Esophagus squamous epithelium (tissue), 5 donors: ENCODE measurements at places on chromosomes 7 and 10. TPM values are rescaled to one million over a fixed set of nuclear protein-coding genes. Genes with fewer than 3 reads are reported as not detected.

MYL7 gene
- not detected for total RNA-seq

- no peak for DNase-seq
Measured at GRCh38 chr7:17696422-17696821, 243.9 kb downstream of the SNX13 start.

DNA sequence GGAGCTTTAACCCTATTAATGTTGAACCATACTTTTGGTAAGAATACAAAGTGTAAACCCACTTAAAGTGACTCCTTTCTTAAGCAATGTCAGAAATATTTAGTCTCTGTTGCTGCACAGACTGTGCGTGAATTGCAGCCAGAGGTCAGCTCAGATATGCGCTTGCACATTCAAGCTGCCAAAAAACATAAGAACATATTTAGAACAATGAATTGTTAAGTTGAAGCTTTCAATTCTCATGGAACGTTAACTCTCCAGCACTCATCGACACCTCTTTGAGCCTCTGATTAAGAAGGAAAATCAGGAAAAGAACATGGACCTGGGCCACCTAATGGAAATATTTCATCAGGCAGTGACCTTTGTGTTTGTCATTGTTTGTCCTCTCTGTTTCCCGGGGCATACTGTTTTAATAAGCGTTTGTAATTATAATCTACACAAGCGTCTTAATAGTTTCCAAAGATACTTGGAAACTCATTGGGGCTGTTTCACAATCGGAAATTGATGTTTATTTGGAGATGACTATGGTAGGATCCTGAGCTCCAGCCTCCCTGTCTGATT, 193.0 kb upstream of the CELF2 start:
- DNase-seq = no peak

DNA sequence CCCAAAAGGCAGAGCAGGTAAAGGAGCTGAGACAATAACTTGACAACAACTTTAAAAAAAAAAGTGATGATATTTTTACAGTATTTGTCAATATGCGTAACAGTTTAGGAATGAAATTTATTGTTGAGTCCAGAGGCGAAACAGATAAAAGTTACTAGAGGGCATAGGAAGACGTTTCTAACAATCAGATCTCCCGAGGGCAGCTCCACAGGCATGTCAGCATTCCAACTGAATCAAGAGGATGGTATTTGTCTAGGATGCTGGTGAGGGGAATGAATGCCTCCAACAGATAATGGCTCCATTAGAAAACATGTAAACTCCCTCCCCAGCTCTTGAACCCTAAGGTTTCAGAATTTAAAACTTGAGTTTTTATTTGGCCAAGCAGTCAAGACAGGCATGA, 733.9 kb upstream of the SORCS1 start:
- no peak for DNase-seq

MMD2 gene
- total RNA-seq = not detected

CPA2 gene
- total RNA-seq = not detected

- DNase-seq = no peak
Measured at GRCh38 chr10:21095073-21095472, 198.0 kb upstream of the NEBL start.

GRCh38 chr10:50497758-50498157, 126.0 kb downstream of the SGMS1 start:
- DNase-seq = no peak

DNA sequence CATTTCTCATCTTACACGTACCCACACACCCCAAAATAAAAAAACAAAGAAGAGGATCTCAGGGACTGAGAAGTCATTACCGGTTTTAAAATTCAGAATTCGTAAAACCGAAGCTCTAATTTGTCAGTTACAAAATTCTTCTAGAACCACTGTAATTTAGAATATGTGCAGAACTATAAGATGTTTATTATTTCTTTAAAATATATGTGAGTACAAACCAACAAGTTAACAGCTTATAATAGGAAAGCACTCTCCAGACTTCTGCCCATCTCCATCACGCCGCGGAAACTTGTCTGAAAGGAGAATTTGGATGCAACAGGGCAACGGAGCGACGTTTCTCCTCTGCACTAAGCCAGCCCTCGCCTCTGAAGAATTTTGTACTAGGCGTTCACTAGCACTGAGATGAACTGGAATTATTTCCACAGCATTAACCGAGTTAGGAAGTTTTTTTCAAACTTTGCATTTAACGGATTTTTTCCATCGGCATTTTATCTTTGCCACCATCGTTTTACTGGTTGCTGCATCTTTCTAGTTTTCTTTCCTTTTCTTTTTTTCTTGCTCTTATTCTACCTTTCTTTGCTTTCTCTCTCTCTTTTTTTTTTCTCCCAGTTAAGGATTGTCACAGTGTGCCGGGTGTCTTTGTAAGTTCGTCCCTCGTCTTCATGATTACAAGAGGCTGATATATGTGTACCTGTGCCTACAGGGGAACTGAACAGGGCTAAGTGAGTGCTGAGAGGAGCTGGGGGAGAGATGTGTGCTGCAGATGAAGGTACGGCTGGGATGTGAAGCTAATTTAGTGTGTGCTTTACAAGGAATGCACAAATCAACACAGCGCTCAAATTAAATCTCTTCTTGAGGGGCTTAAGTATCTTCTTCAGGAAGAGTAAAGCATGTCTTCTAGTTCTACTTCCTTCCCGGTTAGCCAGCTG, 295.9 kb upstream of the NFE2L3 start:
- DNase-seq = no peak

- DNase-seq = no peak
Measured at GRCh38 chr7:143002898-143003297, 24.0 kb downstream of the OR9A2 start.

GRCh38 chr7:130909881-130910672, 176.1 kb upstream of the KLF14 start:
- no peak for DNase-seq

DNA sequence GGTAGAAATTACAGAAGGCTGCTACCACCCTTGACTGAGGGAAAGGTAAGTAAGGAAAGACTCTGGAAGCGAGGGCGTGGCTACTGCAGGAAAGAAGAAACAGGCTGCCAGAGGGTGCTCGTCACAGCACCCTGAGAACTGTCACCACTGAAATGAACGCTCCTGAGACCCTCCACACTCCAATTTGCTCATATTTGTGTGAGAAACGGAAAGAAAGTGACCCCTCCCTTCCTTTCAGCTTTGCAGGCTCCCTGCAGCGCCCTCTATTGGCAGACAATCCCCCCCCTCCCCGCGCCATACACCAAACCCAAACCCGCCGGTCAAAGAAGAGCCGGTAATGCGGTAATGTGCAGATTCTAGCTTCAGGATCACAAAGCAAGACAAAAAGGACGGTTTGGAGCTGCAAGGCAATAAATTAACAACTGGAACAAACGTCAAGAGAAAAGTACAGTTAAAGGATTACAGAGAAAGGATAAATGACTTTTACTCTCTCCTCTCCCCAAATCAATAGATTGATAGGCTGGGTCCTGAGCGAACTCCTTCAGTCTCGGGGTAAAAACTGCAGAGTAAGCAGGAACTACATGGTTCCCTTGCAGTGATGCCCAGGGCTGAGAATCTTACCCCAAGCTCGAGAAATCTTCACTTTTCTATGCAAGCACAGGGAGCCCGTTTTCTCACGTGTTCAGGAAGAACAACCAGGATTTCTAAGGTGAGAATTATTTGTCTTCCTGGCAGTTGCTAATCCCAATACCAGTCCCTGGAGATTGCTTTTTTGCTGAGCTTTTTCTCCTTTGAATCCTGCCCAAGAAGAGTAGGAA, 47.6 kb downstream of the STEAP1B start:
- no peak for DNase-seq
